ENCODE measurements at places on chromosomes 6 and 20. TPM values are rescaled to one million over a fixed set of nuclear protein-coding genes. Genes with fewer than 3 reads are reported as not detected.

MOG gene
- not detected for polyA plus RNA-seq

SEL1L2 gene
- 0.86 TPM for polyA plus RNA-seq

RGS17 gene
- 0.09 TPM for polyA plus RNA-seq

KDM1B gene
- polyA plus RNA-seq, result 13.3 TPM

MUC21 gene
- not detected for polyA plus RNA-seq

CD109 gene
- 14.7 TPM for polyA plus RNA-seq

TNFRSF21 gene
- polyA plus RNA-seq, result 3.6 TPM

DNA sequence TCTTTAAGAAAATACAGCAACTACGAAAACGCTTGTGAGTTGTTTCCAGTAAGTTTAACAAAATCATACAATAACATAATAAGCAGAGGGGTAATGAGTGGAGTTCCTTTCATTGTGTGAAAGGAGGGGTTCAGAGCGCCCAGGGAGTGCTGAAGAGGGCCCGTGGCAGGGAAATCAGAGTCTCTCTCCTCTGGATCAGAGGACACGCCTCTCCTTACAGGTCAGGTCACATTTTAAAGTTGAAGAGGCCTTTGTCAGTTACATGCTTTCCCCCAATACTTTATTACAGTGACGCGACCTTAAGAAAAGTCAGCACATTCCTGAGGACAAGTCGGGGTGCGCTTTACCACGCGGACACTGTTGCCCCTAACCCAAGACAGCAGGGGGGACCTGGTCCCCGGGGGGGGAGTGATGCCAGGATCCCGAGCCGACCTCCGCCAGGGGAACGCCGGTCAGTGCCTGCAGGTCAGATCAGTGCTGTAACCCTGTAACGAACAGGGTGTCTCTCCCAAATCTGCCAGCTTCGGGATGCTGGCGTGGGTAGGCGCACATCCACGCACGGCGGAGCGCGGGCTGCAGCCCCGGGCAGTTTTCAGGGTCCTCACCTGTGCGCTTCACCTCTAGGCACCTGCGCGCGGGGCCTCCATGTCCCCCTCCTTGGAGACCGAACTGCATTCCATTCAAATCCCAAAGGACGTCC, 848 bp downstream of the DACT2 start:
- no peak for DNase-seq

DNA sequence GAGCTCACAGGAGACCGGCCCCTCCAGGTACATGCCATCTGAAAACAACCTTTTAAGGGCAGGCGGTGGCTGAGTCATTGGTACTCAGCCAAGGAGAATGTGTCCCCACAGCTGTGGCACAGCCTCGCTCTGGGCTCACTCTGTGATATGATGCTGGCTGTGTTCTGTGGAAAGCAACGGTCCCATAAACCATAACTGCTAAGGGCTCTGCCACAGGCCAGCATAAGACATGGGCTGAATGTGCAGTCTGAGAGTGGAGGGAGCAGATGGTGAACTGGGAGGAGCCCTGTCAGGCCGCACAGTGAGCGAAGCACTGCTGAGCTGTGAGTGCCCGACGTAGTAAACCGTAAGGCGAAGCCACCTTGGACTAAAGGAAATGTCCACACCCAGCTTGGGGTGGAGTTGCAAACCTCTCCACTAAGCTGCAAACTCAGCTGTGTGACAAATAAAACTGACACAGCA, 375.8 kb downstream of the THBS2 start:
- DNase-seq, result no peak

- no peak for DNase-seq
Measured at GRCh38 chr6:108616973-108617372, 56.3 kb downstream of the FOXO3 start.

DNA sequence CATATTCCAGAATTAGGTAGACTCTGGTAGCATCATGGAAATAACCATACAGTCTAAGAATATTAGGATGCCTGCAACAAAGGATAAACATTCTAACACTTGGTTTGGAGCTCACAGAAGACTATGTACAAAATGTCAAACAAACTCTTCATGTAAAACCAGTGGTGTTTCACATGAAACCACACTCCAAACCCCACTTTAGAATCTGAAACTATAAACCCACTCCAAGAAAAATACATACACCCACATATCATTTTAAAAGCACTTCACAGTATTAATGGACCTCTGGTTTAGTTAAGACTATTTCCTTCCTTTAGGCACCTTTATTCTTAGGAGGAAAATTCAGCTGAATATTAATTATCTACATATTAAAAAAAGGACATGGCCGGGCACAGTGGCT, 10.5 kb downstream of the AURKA start:
- no peak for DNase-seq

DNA sequence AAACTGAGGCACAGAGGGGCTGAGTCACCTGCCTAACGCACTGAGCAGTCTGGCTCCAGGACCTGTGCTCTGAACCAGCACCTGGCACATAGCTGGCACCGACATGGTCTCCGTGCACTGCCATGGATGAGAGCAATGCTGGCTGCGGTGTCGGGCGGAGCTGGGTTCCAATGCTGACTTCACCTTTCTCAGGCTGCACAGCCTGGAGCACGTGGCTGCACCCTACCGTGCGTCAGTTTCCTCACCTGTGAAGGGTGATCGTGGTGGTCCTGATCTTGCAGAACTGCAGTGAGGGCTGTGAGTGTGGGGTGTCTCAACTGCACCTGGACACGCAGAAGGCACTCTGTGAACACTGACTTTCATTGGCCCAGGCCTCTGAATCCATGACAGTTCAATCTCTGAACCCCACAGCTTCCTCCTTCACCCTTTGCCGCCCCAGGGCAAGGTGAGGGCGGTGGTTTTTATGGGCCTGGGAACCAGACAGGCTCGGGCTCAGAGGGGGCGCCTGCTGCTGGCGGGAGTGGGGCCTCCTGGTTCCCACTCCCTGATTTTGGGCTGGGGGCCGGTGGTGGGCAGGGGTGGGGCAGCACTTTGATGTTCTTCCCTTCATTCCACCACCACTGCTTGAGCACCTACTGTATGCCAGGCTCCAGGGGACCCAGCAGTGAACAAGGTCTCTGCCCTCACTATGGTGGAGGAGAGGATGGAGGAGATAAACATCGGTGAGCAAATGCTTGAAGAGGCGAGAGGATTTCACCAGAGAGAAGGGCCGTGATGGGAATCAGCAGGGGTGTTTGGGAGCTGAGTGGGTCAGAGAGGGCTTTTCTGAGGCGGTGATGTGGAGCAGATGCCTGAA, 102.9 kb downstream of the CEBPB start:
- no peak for DNase-seq

- DNase-seq, result no peak
Measured at GRCh38 chr6:140711019-140711613, 1336.7 kb upstream of the CITED2 start.

DNA sequence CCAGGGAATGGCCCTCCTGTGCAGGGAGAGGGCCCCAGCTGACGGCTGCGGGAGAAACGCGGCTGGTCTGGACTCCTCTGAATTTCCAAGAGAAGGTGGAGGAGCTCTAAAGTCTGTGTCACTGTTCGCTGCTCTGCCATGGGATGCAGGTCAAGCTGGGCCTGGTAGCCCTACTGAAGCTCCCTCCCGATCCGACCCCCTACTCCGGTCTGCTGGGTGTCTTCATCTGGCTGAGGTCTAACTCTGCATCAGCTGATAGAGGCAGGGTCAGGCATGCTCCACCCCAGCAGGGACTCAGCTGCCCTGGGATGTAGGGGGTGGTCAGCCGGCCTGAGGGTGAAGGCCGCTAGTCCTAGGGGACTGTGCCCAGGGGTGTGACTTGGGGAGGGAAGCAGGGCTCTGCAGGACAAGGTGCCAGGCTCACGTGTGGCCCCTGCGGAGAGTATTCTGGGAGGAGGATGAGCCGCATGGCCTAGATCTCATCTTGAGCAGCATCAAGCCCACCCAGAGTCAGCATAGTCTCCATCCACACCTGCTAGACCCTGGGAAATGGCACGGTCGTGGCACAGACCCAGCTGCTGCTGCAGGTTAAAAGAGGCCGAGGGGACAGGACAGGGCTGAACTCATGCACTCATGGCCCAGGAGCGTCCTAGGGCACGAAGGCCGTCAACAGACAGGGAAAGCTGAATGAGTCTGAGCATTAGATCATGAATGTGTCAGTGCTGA, 1.4 kb downstream of the CST3 start:
- DNase-seq, result no peak

GRCh38 chr6:44179072-44179536, 20.5 kb downstream of the CAPN11 start:
- no peak for DNase-seq
